ENCODE measurements at places on chromosomes 16 and 17.

DNA sequence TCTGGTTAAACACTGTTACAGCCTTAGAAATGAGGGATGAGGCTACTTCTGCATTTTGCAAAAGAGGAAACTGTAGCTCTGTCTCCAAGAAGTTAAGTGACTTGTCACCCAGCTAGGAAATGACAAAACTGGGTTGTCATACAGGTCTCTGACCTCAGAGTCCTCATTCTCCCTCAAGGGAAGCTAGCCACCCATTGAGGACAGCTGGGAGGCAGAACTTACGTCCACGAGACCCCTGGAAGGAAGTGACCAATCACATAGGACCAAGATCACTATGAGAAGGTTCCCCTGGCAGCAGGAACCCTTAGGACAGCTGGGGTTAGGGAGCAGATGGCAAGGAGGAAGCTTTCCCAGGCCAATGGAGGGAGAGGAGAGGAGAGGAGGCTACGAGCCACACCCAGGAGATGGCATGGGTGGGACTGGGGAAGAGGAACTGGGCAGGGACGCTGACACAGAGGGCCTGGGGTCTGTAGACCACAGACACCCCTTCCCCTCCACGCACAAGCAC, 11.2 kb downstream of the METTL22 start:
- DNase-seq, result no peak

- no peak for DNase-seq
These were observed 1461.2 kb upstream of the CDH8 start for GRCh38 chr16:63497408-63497807.

DNA sequence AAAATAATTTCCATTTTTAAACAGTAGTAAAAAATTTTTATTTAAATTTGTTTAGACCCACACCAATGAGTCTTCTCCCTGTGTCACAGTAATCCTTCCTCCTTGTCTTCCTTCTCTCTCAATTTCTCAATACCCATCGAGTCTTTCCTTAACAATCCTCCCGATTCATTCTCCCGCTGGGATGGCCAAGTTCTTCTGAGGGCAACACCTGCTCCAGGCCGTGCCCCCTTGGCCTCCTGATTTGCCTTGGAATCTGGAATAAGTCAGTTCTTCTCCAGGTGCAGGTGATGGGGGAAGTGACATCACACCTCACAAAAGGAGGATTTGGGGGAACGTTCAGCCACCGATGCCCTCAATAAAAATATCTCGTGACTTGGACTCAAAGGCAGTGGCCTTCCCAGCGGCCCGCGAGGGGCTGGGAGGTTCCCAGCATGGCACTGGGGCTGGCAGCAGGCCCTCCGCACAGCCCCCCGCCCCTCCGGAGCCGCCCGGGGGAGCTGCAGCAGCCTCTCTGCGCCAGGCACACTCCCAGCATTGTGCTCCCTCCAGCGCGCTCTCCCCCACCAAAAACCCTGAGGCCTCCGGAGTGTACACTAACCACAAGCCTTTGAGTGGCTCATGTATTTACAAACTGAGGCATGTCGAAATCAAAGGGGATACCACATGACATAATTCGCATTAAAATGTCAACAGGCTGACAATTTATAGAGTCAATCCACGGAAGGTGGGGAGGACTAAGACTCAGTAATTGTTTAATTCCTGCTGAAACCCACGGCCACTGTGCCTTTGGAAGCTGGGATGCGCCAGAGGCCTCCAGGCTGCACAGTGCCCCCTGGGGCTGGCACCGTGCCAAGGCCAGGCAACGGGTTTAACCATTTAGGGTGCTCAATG, 120.5 kb downstream of the ZFHX3 start:
- peak; percentile 62 for DNase-seq

- no peak for DNase-seq
These were observed 24.4 kb downstream of the RBL2 start for GRCh38 chr16:53458635-53459034.

- DNase-seq, result no peak
These were observed 67.4 kb downstream of the MRM1 start for GRCh38 chr17:36668824-36669223.

GRCh38 chr16:23917621-23918020, 81.8 kb downstream of the PRKCB start:
- no peak for DNase-seq

DNA sequence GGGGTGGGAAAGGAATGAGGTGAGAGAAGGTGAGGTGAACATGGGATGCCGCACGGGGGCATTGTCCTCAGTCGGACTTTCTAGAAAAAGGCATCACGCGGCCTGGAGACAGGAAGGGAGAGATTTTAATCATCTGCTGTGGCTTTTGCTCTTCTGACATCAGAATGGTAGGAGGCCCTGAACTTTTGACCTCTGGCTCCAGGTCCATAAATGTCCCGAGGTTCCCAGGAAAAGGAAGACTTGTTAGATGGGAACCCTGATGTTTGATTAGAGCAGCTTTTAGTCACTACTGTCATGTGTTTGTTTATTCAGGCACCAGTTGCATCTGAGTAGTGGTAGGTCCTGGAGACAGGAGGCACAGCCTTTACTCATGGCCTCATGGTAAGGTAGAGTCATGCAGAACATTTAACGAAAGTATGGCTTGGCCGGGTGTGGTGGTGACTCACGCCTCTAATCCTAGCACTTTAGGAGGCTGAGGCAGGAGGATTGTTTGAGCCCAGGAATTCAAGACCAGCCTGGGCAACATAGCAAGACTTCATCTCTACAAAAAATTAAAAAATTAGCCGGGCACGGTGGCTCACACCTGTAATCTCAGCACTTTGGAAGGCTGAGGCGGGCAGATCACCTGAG, 203.1 kb downstream of the MSI2 start:
- DNase-seq, result no peak

GRCh38 chr16:35308674-35309073, 1849.3 kb downstream of the TP53TG3F start:
- no peak for DNase-seq

DNA sequence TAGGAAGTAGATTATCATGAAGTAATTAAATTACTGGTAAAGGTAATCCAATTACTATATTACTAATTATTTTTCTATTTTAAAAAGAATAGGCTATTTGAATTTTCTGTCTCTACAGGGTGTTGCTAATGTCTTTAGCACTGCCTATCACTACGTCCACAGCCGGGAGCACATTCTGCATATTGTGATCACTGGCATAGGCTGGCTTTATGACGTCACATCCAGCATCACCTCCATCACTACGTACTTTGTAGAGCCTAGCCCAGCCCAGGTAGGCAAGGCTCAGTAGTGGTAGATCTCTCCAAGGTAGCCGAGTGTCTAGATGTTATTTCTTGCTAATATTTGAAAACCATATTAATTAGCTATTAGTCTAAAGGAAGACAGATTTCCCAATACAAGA, 33.8 kb upstream of the NSRP1 start:
- no peak for DNase-seq

DNA sequence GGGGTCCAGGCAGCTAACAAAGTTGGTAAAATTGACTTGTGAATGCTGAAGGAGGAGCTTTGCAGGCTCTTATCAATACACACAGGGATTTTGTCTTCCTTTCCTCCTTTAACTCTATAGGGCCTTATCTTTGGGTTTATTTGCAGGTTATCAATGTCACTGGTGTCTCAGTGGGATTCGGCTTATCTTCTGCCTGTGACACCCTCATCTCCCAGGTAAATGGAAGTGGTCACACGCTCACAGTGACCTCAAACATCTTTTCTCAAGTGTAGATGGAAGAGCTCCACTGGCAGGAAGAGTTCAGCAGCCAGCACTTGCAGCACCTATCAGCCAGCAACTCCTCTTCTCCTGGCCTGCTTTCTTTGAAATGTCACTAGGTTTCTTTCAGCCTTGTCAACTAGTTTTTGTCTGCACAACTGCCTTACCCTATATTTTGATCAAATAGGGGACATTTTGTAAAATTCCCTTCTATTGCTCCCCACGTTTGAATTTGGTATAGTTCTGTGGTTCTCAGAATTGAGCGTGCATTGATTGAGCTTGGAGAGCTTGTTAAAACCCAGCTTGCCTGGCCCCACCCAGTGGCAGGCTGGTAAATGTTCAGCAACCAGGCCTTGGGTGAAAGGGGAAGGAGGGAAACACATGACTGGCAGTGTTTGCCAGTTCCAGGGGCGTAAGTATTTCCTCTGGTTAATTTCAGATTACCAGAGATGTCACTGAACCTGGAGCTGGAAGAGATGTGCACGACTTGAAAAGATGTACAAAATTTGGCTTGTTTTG, 12.8 kb downstream of the SLC47A1 start:
- DNase-seq, result peak; percentile 29

GRCh38 chr16:73610160-73610559, 562.2 kb upstream of the ZFHX3 start:
- no peak for DNase-seq

GRCh38 chr16:78869492-78869891, 731.0 kb downstream of the MAF start:
- DNase-seq, result no peak

GRCh38 chr16:46845952-46846351, 15.0 kb upstream of the C16orf87 start:
- no peak for DNase-seq

DNA sequence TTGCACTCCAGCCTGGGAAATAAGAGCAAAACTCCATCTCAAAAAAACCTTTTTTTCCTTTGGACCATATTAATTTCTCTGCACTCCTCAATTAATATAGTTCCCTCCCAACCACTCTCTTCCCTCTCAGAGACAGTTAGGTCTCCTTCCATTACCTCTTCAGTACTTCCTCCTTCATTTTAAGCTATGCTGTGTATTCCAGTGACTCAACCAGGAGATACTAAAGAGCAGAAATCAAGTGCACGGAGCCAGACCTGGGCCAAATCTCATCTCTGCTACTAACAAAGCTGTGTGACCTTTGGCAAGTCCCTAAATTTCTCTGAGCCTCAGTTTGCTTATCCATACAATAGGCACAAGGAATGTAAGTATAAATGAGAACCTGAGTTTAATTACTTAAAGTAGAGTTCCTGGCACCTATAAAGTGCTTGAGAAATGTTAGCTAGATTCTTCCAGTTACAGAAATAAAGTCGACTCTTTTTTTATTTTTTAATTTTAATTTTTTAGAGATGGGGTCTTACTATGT, 8.5 kb downstream of the PECAM1 start:
- DNase-seq, result no peak

DNA sequence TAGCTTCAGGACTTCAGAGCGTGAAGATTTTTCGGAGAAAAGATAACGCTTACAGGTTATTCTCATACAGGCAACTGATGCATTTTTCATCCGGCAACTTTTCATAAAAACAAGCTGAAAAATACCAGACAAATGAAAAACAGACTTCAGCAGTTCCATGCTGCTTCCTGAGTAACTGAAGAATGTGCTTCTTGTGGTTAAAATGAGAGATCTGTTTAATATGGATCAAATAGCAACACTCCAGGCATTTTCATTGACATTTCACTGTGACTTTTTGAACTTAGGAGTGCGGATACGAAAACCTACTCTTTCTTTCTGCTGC, 705 bp upstream of the PITPNC1 start:
- DNase-seq, result no peak

GRCh38 chr17:29583324-29584248, 5.9 kb downstream of the GIT1 start:
- no peak for DNase-seq

DNA sequence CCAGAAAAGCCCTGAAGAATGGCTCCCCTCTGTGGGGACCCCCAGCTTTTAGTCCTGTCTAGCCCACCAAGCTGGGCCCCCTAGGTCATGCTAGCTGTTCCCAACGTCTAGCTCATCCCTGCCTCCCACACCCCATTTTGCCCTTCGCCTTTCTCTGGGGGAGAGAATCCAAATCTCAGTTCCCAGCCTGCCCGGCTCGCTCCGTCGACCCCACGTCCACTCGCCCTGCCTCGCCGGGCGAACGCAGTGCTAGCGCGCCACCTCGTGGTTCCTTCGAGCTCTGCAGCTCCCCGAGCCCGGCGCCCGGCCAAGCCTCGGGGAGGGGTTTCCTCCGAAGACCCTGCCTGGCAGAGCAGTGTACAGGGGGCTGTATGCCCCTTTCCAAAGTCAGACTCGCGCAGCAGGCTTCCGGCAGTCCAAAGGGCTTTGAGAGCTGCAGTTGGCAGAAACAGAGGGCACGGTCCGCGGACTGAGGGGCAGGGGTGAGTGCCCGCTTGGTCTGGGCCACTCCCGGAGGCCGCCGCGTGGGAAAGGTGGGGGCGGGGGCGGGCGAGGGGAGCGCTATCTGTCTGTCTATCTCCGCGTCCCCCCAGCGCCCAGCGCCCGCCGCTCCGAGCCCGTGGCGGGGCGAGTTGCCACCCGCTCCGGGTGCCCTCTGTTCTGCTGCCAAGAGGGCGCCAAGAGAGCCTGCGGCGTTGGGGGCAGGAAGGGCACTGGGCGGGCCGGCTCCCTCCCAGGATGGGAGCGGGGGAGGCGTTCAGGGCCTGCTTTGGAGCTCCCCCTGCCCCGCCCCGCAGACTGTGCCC, 1.7 kb upstream of the DLX3 start:
- peak; percentile 61 for DNase-seq

- DNase-seq, result no peak
These were observed 145.8 kb upstream of the CDH5 start for GRCh38 chr16:66220702-66221101.

GRCh38 chr17:5971969-5972368, 98.2 kb upstream of the WSCD1 start:
- DNase-seq, result no peak

GRCh38 chr16:71585318-71585703, 8.4 kb upstream of the TAT start:
- DNase-seq, result no peak

DNA sequence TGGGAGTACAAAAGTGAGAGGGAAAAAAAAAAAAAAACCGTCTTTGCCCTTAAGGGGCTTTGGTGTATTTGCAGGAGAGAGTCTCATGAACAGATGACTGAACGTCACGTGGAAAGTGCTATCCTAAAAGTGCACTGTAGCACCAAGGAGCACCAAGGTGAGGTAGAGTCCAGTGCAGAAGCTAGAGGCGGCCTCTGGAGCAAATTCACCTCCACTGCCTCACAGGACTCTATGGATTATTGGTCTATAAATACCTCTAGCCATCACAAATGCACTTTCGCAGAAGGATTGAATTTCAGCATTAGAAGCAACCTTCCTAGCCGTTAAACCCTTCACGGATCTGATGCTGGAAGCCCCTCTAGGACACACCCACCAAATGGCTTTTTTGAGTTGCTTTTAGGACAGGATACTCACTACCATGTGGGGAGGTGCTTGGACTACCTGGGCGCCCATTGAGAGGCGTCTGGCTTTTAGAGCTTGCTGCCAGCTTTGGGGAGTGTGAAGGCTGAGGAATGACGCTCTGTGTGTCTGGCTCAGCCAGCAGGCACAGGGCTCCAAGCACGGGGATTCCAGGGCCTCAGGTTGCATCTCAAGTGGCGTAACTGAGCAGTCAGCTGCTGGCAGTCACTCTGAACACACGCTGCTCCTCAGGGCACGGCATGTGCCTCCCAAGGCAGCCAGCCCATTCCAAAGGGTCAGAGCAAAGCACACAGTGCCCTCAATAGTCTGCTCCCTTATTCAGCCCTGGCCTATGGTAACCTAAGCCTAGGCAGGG, 52.7 kb downstream of the CDRT4 start:
- DNase-seq, result no peak

- DNase-seq, result peak; percentile 37
These were observed 96.9 kb downstream of the RAB11FIP4 start for GRCh38 chr17:31488264-31488981.

- no peak for DNase-seq
These were observed 58.3 kb downstream of the BEAN1 start for GRCh38 chr16:66485376-66485775.

GRCh38 chr17:42122371-42123303, at the start of gene HSPB9:
TSS of gene HSPB9 (plus strand) at chr17:42122804. CDS start at chr17:42122851, 47 bp downstream.
- DNase-seq, result no peak

All from NCI-H1436 (cell line).